ENCODE measurements at places on chromosomes 1 and 21.

- no peak for DNase-seq
These were observed 10.2 kb downstream of the RPS6KA1 start for GRCh38 chr1:26539722-26540121.

GRCh38 chr1:203072911-203073310 is 12.9 kb downstream of the MYOG start:
- no peak for DNase-seq

DNA sequence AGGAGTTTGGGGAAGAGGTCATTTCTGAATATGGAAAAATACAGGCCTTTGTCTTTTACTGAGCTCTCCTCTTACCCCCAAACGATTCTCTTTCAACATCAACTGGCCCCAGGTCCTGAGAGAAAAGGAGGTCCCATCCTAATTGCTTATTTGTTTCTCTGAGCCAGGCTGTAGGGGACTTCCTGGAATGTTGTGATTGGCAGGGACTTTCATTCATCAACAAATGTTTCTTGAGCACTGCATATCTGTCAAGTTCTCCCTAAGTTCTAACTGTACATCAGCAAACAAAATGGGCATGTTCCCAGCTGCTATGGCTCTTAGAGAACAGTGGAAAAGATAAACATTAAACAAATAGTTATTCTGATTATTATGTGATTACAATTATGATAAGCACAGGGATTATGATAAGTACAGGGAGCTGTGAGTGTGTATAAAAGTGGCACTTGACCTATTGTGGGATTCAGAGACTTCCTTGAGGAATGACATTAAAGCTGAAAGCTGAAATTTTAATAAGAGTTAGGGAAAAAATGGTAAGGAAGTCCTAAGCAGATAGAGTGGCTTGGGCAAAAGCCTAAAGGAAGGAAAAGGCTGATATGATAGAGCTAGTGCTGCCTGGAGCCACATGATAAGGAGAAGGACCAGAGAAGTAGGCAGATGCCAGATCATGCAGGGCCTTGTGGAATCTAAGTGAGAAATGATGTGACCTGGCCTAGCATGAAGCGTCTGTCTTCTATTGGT is 11.6 kb downstream of the GPX7 start:
- no peak for DNase-seq

DNA sequence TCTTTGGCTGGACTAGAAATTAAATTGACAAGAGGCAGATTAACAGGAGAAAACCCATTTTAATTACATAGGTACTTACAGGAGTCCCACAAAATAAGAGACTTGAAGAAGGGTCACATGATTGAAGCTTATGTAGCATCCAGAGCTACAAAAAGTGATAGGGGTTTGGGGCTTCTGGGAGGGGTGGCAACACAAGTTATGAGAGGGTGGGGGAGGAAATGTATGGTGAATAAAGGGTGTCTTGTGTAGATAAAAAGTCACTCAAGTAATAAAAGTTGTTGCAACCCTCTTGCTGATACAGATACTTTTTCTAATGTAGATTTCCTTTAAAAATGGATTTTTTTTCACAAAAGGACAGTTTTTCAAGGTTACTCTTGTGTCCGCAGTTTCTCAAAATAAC is 24.0 kb downstream of the USP25 start:
- no peak for DNase-seq

- DNase-seq, result no peak
These were observed 39.0 kb downstream of the FOXO6 start for GRCh38 chr1:41400225-41400624.

DNA sequence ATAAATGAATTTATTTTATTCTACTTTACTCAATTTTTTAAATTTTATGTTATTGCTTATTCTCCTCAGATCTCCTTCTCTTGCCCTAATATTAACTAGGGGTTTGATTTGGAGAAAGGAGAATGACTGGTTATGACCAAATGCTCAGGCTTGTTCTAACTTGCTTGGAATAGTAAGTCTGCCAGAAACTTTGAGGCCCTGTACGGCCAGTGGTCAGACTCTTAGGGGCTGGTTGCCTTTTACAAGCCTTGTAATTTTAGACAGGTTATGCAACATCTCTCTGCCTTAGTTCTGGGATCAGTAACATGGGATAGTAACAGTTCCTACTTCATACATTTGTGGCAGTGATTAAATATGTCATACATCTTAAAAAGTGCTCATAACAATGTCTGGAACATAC is 279.5 kb downstream of the DUSP10 start:
- no peak for DNase-seq

DNA sequence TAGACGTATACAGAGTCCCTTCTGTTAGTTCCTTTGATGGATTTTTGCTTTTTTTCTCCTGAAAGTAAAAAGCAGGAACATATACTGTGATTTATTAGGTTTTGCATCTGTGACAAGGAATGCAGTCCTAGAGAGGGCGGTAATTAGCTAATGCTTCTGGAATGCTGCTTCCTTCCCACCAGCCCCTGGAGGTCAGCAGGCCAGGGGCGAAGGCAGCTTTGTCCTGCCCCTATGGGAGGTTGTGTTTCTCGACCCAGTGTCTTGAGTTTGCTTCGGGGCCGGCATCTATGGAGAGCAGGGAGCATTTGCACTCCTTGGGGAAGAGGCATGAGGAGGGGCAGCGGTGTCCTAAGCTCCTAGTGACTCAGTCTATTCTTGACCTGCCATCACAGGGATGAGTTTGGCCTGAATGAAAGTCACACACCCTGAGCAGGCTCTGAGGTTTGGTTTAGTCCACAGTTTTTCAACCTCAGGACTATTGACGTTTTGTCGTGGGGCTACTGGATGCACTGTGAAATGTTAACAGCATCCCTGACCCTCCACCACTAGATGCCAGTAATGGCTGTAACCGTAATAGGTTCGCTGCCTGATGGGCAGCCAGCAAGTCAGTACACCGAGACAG is 85.0 kb upstream of the KCNJ15 start:
- no peak for DNase-seq

DNA sequence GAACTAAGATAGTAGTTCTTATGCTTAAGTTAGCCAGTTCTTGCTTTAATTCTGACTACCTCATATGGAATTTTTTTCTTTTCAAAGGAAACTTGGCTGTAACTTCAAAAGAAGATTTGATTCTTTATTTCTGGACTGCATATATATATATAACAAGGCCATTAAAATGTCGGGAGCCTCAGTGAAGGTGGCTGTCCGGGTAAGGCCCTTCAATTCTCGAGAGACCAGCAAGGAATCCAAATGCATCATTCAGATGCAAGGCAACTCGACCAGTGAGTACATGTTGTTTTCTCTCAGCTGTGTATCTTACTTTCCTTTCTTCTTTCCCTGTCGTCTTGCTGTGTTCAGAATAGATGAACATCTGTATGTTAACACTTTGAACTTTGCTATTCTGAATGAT is 21.8 kb downstream of the KIF1B start:
- DNase-seq, result no peak

DNA sequence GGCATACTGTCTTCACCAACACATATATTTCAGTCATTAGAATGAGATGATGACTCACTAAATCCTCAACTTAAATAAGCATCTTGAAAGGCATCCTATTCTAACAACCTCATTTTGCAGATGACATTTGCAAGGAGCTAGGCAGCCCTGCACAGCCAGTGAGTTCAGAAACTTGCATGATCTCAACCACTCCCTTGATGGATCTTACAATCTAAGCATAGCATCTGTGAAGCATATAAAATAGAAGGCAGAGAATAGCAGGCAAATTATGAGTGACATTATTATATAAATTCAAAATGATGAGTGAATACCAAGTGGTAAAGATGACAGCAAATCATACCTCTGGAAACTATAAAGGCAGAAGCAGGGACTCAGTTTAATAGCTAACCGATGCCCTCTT is 31.6 kb downstream of the KRTAP20-3 start:
- DNase-seq, result no peak

DNA sequence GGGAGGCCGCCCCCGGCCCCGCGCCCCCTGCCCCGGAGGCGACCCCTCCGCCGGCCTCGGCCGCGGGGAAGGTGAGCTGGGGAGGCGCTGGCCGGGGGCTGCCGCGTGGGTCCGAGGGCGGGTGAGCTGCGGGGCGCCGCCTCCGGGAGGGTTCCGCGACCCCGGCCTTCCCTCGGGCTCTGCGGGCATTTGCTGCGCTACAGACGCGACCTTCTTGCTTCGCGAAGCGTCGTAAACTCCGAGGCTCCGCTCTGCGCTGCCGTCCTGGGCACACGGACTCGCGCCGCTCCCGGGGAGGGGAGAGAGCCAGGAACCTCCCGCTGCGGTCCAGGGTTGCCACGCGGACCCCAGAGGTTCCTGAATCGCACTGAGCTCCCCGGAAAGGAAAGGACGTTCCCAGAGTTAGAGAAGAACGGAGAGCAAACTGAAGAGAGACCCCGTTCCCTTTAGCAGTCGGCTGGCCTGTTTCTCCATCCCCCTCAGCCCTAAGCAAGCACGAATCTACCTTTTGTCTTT is 345 bp downstream of the SLX9 start:
- no peak for DNase-seq

- DNase-seq, result no peak
These were observed 766 bp upstream of the SLC44A3 start for GRCh38 chr1:94819238-94819944.

GRCh38 chr1:100511058-100511457 is 26.9 kb upstream of the GPR88 start:
- no peak for DNase-seq

DNA sequence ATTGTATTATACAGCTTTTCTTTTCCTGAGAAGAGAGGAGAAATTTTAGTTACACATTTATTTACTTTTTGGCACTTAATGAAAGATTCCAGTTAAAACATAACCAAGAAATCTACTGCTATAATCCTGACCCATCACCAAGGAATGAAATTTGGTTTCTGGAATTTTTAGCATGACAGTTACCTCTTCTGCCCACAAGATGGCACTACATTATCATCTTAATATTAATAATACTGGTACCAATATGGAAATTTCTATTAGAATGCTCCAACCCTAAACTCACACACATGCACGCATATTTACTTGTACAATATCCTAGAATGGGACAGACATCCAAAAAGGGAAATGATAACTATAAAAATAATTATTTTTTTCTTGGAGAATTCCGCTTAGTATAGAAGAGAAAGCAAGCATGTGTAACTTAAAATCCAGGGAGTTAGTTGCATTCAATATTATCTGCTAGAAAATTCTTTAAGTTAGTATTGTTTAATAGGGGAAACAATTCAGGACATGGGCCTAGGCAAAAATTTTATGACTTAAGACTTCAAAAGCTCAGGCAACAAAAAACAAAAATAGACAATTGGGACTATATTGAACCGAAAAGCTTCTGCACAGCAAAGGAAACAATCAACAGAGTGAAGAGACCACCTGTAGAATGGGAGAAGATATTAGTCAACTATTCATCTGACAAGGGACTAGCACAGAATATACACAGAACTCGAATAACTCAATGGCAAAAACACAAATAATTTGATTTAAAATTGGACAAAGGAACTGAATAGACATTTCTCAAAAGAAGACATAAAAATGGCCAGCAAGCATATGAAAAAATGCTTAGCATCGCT is 37.4 kb downstream of the MAP3K21 start:
- DNase-seq, result no peak

GRCh38 chr21:32921632-32922230 is 104.0 kb upstream of the OLIG2 start:
- DNase-seq, result no peak

DNA sequence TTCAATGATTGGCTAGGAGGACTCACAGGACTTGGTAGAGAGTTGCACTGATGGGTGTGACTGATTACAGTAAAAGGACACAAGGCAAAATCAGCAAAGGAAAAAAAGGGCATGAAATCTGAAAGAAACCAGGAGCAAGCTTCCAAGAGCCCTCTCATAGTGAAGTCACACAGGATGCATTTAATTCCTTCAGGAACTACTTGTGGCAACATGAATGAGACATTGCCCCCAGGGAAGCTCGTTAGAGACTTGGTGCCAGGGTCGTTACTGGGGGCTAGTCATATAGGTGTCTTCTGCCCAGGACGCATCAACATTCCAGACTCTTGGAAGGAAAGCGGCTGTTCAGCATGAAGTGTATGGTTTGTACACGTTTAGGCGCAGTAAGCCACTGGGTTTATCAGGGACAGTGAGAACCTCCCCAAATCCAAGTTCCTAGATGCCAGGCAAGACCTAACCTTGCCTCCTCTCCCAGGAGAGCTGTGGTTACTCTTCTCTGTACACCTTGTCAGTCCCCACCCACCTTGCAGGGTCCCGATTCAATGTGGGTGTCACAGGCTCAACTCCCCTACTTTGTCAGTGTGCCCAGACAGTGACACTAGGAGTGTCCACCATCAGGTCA is 26.0 kb upstream of the C2CD2 start:
- no peak for DNase-seq

DNA sequence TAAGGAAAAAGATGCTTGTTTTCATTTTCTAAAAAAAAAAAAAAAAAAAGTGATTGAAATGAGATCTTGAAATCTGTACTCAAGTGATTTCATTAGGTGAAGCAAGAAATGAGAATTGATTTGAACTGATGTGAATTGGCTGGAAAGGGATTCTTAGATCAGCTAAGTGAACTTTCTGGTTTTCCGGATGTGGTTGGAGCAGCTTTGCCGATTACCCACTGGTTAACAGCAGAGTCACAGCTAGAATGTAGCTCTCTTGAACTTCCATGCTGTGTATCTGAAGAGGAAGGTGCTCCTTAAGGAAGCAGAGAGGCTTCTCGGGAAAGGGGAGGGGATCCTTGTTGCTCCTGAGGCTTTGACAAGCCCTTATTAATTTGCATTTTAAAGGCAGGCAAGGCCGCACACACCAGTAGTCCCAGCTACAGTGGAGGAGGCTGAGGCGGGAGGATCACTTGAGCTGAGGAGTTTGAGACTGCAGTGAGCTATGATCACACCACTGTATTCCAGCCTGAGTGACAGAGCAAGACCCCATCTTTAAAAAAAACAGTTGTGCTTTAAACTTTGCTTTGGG is 28.7 kb upstream of the PWP2 start:
- DNase-seq, result no peak

GRCh38 chr1:62922006-62922405 is 138.1 kb downstream of the ATG4C start:
- DNase-seq, result no peak

- no peak for DNase-seq
These were observed 2.3 kb downstream of the TMEM61 start for GRCh38 chr1:54982739-54983138.

Measured in stimulated activated CD8-positive, alpha-beta memory T cell treated with anti-CD3 and anti-CD28 coated beads, Interleukin-15, amount 100 ng/mL, for 1 hour (primary cell).